Activated T-helper 1 cell treated with Interleukin-2 at 50 U/mL for 16 hours (primary cell): ENCODE measurements at places on chromosomes 1 and 21.

- DNase-seq = no peak
These were observed 636 bp downstream of the VAMP4 start for GRCh38 chr1:171740987-171741871.

DNA sequence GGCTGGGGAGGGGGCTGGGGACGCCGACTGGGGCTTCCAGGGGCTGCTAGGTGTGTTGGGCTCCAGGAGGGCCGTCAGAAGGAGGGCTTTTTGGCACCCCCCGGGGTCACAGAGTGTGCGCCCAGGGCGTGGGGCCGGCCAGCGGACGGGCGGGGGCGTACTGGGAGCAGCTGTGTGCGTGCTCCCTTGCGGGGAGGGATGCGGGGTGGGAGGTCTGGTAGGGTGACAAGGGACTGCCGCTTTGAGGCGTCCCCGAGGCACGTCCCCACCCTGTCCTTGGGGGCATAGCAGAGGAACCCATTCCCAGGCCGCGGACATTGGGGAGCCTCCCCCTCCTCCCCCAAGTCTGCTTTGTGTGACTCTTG, 1.1 kb downstream of the FOXO6 start:
- no peak for DNase-seq

DNA sequence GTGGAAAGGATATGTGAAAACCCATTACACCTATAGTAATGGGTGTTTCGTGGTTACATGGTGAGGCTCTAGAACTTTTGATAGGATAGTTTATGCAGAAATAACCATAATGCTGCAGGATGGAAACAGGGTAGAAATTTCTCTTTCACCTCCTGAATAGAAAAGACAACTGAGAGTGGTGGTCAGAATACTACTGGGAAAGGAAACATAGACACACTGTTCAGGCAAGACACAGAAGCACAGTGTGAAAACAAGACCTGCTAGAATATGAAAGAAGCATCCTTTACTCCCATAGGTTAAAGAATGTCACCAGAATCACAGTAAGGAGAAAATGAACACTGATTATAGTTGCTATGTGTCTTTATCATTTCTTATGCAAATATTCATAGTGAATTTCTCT, 496.6 kb downstream of the DPYD start:
- DNase-seq = no peak

DNA sequence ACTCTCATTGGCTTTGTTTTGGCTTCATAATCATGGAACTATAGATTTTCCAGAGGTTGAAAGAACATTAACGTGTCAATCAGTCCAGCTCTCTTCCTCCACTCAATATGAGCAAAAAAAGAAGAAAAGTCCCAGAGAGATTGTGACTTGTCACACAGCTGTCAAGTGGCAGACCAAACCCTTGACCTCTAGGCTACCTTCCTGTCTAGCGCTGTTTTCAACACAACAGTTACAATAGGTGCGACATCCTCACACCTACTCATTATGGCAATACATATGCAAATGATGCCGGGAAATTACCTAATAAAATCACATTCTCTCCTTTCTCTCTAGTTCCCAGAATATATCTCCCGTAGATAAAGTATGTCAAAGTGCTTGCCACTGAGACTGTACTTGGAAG, 1.1 kb downstream of the WARS2 start:
- DNase-seq = no peak

DNA sequence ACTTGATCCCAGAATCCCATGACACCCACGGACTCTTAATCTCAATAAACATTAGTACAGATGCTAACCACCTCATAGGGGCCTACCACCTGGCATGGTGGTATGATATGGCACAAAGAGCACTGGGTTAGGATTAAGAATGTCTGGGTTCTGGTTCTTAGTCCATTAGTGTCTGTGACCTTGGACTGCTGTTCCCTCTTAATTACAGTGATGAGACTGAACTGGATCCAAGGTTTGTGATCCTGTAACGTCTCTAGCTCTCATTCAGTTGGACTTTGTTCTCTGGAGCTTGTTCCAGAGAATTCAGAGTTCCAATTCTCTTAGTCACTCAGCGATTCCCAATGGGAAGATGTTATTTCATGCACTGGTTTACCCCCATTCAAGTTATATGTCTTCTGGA, 23.6 kb upstream of the PIGC start:
- no peak for DNase-seq
